ENCODE measurements at places on chromosomes 2 and 18. TPM values are rescaled to one million over a fixed set of nuclear protein-coding genes. Genes with fewer than 3 reads are reported as not detected.

SEH1L gene
- total RNA-seq: 42.8 TPM

MERTK gene
- 37.3 TPM for total RNA-seq

IL1B gene
- not detected for total RNA-seq

OTOS gene
- not detected for total RNA-seq
